ENCODE measurements at places on chromosomes 2 and 18.

GRCh38 chr18:45197526-45197970 is 417.7 kb upstream of the SLC14A2 start:
- DNase-seq, result no peak

DNA sequence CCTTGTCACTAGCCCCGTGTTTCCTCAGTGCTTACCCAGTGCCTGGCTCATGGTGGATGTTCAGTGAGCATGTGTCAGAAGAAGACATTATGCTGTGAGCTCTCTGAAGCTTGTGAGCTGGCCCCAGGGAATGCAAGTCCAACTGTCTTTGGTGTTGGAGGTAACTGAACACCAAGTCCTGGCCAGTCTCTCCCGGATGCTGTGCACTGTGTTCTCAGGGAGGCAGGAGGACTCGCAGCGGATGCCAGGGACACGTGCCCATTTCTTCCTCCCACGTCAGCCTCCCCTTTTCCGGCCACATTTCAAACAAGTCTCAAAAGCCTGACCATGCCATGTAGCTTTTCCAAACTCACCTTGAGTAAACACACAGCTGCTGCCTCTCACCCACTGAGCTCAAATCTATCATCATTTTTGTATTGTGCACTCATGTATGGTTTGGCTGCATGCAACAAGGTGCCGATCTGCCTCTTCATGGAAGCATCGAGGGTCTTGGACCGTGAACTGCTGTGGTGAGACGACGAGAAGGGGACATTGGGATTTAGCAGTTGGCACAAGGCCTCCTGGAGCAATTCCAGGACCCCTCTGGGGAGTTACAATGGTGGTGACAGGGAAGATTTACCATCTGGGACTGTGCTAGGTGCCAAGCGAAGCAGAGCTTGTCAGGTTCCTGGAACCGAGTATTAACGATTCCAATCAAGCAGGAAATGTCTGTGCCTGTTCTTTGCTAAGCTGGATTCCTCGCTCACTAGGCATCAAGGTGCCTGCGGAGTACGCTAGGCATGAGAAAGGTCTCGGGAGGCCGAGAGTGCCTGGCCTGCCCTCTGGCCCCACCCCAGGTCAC is 44.4 kb upstream of the MGAT4A start:
- DNase-seq, result no peak

DNA sequence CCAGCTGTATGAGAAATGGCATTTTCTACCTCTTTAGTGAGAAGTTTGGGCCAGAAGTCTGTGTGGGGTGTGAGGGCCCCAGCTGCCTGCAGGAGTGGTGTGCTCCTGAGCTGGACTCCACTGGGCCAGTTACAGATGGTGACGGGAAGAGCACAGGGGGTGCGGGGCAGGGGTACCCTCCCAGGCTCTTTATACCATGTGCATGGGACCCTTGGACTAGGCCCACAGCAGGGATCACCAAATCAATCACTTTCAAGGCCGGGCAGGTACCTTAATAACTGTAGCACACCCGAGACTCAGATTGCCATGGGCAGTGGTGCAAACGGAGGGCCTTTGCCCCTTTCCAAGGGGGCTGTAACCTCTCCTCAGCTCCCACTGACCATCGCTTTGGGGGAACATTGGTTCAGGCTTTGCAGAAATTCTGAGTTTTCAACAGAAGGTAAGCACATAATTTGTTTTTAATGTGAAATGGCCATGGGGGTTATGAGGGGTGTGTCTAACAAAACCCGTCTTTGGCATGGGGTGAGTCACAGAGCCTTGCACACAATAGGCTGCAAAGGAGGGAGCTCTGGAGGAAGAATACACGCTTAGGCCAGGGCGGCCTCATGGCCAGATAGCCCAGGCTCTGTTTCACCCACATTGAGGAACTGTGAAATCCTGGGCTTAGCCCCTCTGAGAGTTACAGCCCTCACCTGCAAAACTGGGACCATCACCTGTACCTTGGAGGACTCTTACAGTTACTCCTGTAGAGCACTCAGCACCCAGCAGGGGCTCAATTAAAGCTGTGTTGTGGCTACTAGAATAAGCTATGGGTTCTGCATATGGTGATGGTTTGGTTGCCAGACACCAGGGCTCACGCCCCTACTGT is 141.0 kb upstream of the BCL2L11 start:
- DNase-seq, result no peak

DNA sequence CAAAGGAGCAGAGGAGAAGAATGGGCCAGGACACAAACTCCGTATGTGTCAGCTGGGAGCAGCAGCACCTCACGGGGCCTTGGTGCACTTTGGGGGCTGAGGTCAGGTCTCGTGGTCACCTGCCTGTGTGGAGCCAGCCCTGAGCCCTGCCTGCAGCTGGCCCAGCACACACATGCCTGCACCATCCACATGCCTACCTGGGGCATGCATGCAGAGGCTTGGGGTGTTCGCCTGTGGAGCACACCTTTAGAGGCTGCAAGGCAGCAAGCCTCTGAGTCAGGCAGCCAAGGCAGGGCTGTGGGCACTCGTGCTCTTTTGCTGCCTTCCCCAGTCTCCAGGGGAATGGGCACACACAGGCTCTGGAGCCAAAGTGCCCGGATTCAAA is 36.0 kb downstream of the ARHGEF4 start:
- DNase-seq, result no peak

DNA sequence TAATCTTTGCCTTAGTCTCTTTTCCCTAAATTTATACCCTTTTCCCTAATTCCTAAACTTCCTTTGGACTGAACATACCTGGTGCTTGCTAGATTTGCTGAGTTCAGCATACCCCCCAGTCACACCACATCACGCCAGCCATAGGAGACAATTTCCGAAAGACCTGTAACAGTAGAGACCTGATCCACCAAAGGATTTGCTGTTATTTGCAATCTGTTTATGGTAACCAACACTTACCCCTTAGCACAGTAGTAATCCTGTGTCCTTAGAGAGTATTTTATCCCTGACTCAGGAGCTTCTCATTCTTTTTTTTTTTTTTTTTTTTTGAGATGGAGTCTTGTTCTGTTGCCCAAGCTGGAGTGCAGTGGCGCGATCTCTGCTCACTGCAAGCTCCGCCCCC is 8.6 kb downstream of the PSMG2 start:
- no peak for DNase-seq

- no peak for DNase-seq
Measured at GRCh38 chr2:121362774-121363173, 77.8 kb upstream of the TFCP2L1 start.

- no peak for DNase-seq
Measured at GRCh38 chr2:74850496-74851190, 16.7 kb downstream of the HK2 start.

- DNase-seq, result no peak
Measured at GRCh38 chr2:524442-524841, 152.8 kb downstream of the TMEM18 start.

DNA sequence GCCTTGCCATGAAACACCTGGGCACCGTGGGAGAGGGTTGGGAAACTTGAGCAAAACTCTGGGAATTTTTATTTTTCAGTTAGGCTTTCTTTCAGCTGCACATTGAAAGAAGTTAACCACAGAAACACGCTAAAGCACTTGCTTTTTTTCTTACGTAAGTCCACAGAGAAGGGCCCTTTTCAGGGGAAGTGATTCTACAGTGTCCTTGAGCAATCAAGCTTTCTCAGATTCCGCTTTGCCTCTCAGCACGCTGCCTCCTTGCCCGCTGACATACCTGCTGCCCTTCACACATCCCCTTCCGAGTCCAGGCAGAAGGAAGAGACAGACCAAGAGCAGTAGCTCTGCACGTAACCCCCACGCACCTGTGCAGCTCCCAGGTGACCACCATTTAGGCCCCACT is 135.5 kb upstream of the MYT1L start:
- no peak for DNase-seq

- DNase-seq, result no peak
Measured at GRCh38 chr2:217451666-217452065, 551.1 kb downstream of the TNS1 start.

DNA sequence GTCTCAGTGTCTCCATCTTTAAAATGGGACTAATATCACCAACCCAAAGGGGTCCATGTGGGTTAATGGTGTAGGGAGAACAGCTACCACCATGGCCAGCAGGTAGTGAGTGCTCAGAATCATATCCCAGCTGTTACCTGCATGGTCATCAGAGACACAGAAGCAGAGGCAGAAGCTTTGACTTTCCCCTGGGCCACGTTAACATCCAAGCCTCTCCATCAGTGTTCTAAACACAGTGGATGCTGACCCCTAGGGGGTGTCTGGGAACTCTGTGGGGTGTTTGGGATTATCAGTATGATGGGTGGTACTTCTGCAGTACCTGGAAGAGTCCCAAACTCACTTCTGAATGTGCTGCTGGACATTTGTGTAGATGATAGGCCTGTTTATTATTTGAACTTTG is 93.6 kb downstream of the GYPC start:
- no peak for DNase-seq

Data from activated CD8-positive, alpha-beta memory T cell treated with anti-CD3 and anti-CD28 coated beads for 1 hour (primary cell).